Temporal lobe (tissue), 4 donors: ENCODE measurements at places on chromosomes 2 and 18. TPM values are rescaled to one million over a fixed set of nuclear protein-coding genes. Genes with fewer than 3 reads are reported as not detected.

ELOA2 gene
- total RNA-seq: not detected

SLC19A3 gene
- 1.5 TPM for total RNA-seq

ITSN2 gene
- total RNA-seq: 17.2 TPM

PSMA8 gene
- not detected for total RNA-seq
